Stimulated activated CD8-positive, alpha-beta memory T cell treated with anti-CD3 and anti-CD28 coated beads, Interleukin-7, amount 100 ng/mL, for 48 hours (primary cell): ENCODE measurements at places on chromosomes 16 and 17.

DNA sequence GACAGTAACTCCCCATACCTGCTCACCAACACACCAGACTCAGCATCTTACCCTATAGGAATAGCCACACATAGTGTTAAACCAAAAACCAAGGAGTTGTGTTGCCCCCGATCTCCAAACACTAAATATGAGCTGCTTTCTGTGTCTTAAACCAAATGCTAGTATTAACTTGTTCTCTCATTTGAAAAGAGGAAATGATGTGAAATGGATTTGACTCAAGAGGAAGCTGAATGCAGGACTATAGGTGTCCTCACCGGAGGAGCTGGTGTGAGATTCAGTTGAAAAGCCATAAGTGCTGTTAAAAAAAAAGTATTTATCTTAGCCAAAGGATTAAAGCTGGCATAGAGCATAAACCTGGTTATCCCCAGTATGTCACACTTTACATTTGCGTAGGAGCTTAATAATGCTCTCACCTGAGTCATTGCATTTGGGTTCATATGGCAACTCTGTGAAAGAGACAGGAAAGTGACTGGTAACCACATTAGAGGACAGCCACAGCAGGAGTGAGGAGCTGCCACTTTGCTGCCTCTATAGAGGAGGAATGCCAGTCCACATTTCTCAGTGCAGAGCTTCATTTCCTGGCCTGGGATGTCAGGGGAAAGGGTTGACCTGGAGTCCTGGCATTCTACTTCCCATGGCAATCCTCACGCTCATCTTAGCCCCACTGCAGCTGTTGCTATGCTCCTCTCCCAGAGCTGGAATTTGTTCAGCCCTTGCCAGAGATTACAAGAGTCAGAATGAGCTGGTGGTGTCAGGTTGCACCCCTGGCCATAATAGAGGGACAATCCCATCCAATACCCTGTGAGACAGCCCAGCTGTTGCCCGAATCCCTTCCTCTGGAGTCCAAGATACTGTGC lies 143.3 kb upstream of the ANKFN1 start:
- DNase-seq, result no peak

DNA sequence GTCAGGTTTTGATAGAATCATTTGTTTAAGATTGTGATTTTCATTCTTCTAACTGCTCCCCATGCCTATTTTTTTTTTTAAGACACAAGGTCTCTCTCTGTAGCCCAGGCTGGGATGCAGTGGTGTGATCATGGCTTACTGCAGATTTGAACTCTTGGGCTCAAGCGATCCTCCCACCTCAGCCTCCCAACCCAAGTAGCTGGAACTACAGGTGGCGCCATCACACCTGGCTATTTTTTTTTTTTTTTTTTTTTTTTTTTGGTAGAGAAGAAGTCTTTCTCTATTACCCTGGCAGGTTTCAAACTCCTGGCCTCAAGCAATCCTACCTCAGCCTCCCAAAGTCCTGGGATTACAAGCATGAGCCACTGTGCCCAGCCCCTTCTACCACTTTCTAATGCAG lies 223.3 kb downstream of the CBLN1 start:
- no peak for DNase-seq

DNA sequence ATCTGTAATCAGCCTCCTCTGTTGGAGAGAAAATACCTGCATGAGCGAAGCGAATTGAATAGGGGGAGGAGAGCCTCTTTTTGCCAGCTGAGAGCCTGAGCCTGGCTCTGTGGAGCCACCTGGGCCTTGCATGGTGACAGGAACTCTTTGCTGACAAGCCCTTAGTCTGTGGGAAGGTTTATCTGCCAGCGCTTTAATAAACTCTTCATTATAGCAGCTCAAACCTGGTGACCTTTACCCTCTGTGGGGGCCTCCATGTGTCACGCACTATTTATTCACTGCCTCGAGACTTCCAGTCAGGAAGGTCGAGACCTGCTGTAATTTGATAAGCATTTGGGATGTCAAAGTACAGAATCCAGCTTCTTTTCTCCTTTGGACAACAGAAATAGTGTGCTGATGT lies 282.6 kb downstream of the CBLN1 start:
- no peak for DNase-seq

DNA sequence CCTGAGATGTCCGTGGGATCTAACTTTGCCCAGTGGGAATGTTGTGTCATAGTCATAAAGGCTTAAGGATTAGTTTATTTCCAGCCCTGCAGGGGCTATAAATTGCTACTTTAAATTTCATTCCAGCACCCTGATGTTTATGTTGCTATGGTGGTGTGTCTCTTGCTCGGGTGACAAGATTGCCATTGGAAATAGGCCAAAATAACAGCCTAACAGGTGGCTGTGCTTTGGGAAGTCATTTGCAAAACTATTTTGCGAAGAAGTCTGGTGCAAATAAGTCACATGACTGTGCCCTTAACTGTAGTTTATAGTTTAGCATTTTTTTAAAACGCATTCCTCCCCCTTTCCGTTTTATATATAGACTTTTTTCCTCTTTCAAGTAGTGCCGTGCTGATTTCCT lies 23.1 kb downstream of the PITPNC1 start:
- DNase-seq, result no peak

DNA sequence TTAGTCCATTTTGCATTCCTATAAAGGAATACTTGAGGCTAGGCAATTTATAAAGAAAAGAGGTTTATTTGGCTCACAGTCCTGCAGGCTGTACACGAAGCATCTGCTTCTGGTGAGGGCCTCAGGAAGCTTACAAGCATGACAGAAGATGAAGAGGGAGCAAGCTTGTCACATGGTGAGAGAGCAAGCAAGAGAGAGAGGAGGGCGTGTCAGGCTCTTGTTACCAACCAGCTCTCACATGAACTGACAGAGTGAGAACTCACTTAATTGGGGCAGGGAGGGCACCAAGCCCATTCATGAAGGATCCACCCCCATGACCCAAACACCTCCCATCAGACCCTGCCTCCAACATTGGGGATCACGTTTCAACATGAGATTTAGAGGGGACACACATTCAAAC lies 1.6 kb downstream of the CHCT1 start:
- no peak for DNase-seq

DNA sequence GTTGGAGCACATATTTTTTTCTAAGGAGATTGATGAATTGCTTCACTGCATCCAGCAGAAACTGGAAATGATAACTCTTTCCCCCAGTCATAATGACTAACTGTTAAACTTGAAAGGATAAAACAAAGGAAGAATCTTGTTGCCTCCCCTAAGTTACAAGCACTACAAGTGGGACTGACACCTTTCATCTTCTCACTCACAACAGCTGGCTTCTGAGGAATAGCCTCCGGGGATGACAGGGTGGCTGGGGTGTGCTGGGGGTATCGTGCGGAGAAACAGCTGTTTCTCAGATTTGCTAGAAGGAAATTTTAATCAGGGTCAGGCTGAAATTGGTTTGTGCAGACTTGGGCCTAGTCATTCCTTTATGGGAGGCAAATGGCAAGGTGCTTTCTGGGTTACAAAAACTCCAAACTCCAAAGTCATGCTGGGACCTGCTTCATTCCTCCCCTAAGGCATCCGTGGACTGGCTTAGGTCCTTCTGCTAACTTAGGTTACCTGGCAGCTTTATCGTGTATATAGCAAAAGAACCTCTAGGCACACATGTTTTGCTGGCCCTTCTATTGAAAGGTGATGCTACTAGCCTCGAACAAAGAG lies 557.2 kb downstream of the TOX3 start:
- no peak for DNase-seq

DNA sequence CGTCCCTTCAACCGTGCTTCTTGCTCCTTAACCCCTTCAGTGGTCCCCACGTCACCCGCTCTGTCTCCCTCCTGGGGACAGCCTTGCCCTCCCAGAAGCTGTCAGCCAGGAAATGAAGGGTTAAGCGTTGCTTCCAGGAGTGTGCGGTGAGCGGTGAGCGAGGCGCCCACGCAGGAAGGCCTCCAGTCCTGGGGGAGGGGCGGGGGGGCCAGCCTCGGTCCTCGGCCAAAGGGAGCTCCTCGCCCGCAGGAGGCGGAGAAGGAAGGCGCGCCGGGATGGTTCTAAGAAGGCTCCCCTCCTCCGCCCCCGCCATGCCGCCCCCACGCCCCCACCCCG lies 2.3 kb downstream of the RBFOX3 start:
- DNase-seq, result no peak

- no peak for DNase-seq
Measured at GRCh38 chr17:82229698-82230608, 1.1 kb downstream of the SLC16A3 start.

GRCh38 chr16:72995151-72995881 lies 52.6 kb downstream of the ZFHX3 start:
- no peak for DNase-seq

GRCh38 chr17:40750391-40750790 lies 4.7 kb downstream of the KRT25 start:
- no peak for DNase-seq

DNA sequence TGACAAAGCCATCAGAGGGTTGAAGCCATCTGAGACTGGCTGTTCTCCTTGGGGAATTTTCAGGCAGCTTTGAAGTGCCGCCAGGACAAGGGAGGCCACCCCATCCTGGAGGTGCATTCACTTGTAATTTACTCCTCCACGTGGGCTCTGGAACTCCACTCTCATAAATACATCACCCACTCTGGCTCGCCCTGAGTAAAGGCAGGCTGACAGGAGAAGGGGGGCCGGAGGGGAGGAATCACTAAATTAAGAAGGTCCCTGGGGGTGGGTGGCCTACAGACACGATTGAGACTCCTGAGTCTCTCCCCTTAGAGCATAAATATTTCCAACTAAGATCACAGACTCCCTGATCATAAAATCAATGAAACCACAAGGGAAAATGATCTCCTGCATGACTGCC lies 56.3 kb upstream of the HNF1B start:
- DNase-seq, result no peak

GRCh38 chr16:30113031-30113710 lies at the start of gene GDPD3:
GDPD3 (minus strand) TSS chr16:30113537; CDS start chr16:30113478, 59 bp downstream.
- DNase-seq, result no peak

DNA sequence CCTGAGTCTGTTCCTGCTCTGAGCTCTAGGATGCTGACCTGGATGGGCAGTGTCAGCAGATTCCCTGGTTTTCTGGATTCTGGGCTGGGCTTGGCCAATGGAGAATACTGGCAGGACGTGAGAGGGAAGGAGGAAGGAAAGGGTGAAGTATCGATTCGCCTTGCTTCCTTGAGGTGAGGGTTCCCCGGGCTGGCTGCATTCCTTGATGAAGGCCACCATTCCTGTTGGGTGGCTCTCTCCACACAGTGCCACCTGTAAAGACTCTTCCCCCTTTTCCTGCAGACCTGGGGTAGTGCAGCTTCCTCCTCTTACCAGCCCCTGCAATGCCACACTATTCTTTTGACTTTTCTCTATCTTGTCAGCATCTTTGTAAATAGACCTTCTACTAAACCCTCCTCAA lies 58.1 kb upstream of the TANC2 start:
- no peak for DNase-seq

- DNase-seq, result no peak
Measured at GRCh38 chr16:51951668-51952298, 595.2 kb downstream of the TOX3 start.

DNA sequence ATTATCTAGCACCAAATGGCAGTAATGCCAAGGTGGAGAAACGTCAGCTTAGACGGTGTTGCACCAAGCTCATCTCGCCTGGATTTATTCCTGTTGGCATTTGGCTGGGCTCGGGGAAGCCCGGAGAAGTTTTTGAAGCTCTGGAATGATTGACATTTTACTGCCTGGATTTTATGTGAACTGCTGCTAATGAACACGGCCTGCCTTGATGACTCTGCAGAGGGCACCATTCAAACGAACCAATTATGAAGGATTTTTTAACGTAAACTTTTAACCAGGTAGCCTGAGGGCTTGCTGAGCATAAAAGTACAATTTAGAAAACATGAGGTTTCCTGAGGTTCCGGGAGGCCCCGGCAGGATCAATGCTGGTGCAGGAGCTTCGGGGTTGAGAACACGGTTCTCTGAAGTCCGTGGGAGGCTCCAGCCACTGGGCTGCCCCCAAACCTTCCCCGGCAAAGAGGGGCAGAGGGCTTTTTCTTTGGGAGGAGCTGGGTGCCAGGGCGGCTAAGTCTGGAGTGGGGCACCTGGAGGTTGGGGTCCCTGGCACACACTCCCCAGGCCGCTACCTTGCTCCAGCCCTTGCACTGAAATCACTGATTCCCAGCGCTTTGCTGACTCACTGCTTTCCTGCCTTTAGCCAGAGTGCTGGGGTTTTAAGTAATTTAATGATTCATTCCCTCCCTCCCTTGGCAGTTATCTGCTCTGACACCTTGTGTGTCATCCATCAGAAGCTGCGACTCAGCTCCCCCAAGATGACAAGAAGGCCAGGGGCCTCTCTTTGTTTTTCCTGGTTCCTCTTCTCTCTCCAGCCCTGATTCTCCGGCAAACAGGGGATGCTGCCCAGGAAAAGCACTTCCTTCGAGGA lies 161.2 kb upstream of the IRX3 start:
- no peak for DNase-seq

GRCh38 chr16:89905511-89906139 lies 13.0 kb upstream of the MC1R start:
- DNase-seq, result no peak

- DNase-seq, result no peak
Measured at GRCh38 chr16:3190949-3191353, 2.9 kb downstream of the OR1F1 start.

GRCh38 chr16:60611844-60612243 lies 1424.4 kb downstream of the CDH8 start:
- DNase-seq, result no peak

DNA sequence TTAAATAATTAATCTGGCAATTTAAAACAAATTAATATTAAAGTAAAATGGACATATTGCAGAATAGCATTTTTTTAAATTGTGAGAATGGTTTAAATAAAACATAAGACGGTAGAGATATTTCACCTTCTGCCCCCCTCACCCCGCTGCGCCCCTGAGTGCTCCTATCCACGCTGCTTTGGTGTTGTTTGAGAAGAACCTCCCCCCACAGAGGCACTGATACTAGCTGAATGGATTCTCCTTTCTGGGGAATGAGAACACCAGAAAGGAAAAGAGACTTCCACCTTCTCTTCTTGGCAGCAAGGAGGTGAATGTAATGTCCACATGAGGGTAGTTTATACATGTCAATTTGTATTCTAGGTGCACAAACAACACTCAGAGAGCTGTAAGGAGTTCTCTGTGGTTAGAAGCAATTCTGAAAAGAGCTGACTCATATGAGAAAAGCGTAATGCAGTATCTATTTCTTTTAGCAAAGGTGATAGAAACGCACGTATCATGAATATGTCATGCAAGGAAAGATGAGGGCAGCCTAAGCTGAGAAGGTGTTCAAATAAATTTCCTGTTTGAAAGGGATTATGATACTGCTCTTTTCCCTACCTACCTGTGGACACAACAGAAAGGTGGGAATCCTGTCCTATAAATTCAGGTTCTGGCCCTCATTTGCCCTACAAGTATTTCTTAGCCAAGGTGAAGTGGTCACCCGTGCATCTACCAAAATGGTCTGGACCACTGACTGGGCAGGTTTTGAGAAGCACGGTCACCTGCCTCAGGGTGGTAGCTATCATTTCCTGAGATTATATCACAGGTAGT lies 126.9 kb downstream of the PARN start:
- DNase-seq, result no peak

- DNase-seq, result no peak
Measured at GRCh38 chr16:56994311-56994710, 5.0 kb downstream of the NLRC5 start.

DNA sequence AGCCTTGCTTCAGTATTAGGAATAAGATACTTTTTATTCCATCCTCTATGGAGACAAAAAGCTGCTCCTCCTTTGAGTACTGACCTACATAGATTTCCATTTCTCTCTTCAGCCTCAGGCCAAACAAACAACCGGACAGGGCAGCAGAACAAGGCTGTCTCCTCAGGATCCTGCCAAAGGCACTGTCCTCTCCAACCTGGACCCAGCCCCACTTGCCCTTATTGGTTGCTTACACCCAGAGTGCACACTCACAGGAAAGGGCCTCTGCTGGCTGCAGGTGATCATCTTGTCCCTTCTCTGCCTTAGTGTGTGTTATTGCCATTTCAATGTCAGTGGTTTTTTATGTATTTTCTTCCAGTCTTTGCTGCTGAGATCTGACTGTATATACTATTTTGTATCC lies 26.6 kb downstream of the LIG3 start:
- no peak for DNase-seq
